ENCODE measurements at places on chromosomes 1 and 21. TPM values are rescaled to one million over a fixed set of nuclear protein-coding genes. Genes with fewer than 3 reads are reported as not detected.

Gene MAP1LC3C
- 0.70 TPM for total RNA-seq

Gene HFM1
- 0.89 TPM for total RNA-seq

Gene NR1I3
- not detected for total RNA-seq

Gene MTARC2
- 16.9 TPM for total RNA-seq

Gene HLX
- total RNA-seq: 22.7 TPM

Gene TP73
- total RNA-seq: 4.3 TPM

Gene OR2T35
- total RNA-seq: 0.19 TPM

Gene TIE1
- total RNA-seq: 69.8 TPM

Gene CD53
- 651 TPM for total RNA-seq

Gene RUNX3
- 52.3 TPM for total RNA-seq

Gene KLHL21
- 41.5 TPM for total RNA-seq

Gene SLAMF9
- not detected for total RNA-seq

Gene PLD5
- 0.17 TPM for total RNA-seq

Gene HSD3B1
- total RNA-seq: not detected

Gene BATF3
- total RNA-seq: 34.0 TPM

Gene GJA5
- total RNA-seq: 11.5 TPM

Gene CHIA
- not detected for total RNA-seq

Gene EVI5
- total RNA-seq: 35.5 TPM

Gene DR1
- 54.5 TPM for total RNA-seq

Gene TMEM200B
- 5.6 TPM for total RNA-seq

Gene NRAS
- total RNA-seq: 42.9 TPM

Gene ITGB3BP
- total RNA-seq: 19.7 TPM

Gene CLCA4
- 0.10 TPM for total RNA-seq

Gene ZMYM4
- 48.8 TPM for total RNA-seq

Gene LAMB3
- 0.82 TPM for total RNA-seq

Gene CHD5
- total RNA-seq: 0.44 TPM

Gene LRRC53
- total RNA-seq: not detected

Gene OR2T11
- 1.6 TPM for total RNA-seq

Gene LEPROT
- 104 TPM for total RNA-seq

Gene ANKRD45
- 1.1 TPM for total RNA-seq

Gene FMO5
- total RNA-seq: 9.6 TPM

Gene MYBPH
- not detected for total RNA-seq

Gene FCGR1A
- total RNA-seq: 22.6 TPM

Gene KCNJ15
- total RNA-seq: 17.0 TPM

Gene CELA2B
- not detected for total RNA-seq

Gene RIMS3
- 3.0 TPM for total RNA-seq

Gene MROH9
- not detected for total RNA-seq

Gene LCE6A
- not detected for total RNA-seq

Gene HS2ST1
- 25.6 TPM for total RNA-seq

Gene IKBKE
- total RNA-seq: 24.4 TPM

Gene EVA1C
- total RNA-seq: 27.2 TPM

Gene AXDND1
- total RNA-seq: not detected

Gene PCSK9
- total RNA-seq: 0.14 TPM

Gene NUP210L
- total RNA-seq: 0.06 TPM

Gene KRTAP21-2
- not detected for total RNA-seq

Gene ST6GALNAC3
- 8.1 TPM for total RNA-seq

Gene LRRC3
- 3.1 TPM for total RNA-seq

Gene CYP4A22
- not detected for total RNA-seq

Gene ATP1A2
- total RNA-seq: 0.20 TPM

Gene EDN2
- total RNA-seq: not detected

Gene SPRR1B
- total RNA-seq: not detected

Gene SYTL1
- total RNA-seq: 97.0 TPM

Gene TRAF3IP3
- total RNA-seq: 111 TPM

Gene SORT1
- total RNA-seq: 35.1 TPM

Gene RPTN
- total RNA-seq: not detected
